K562 (cell line): ENCODE measurements at places on chromosomes 3 and 15.

GRCh38 chr3:118760585-118761290, 273.9 kb downstream of the IGSF11 start:
- no peak for DNase-seq

GRCh38 chr15:51274956-51275355, 63.4 kb downstream of the CYP19A1 start:
- DNase-seq, result no peak

GRCh38 chr3:115279939-115280338, 132.9 kb upstream of the ZBTB20 start:
- no peak for DNase-seq

- DNase-seq, result no peak
Measured at GRCh38 chr15:32723171-32723948, 5.6 kb downstream of the GREM1 start.

DNA sequence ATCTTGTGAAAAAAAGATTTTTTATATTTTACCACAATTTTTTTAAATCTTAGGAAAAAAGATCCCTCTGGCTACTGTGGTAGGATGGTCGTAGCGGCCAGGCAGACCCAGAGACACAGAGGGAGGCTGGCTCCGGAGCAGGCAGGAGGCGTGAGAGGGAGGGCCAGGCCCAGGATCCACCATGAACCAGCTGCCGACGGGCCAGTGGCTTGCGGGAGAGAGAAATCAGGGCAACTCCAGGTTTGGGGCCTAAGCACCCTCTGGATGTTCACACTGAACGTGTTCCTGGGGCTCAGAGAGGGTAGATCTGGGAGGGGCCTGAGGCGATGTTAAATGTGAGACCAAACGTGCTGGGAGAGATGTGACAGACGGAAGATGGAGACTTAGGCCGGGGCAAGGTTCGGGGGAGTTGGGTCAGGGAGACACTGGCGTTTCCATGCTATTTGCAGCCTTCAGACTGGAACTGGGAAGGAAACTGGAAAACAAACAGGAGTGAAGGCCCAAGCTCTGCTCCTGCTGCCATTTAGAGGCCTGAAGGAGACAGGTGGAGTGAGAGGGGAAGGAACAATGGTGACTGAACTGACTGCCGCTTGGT, 1.6 kb upstream of the VILL start:
- no peak for DNase-seq

DNA sequence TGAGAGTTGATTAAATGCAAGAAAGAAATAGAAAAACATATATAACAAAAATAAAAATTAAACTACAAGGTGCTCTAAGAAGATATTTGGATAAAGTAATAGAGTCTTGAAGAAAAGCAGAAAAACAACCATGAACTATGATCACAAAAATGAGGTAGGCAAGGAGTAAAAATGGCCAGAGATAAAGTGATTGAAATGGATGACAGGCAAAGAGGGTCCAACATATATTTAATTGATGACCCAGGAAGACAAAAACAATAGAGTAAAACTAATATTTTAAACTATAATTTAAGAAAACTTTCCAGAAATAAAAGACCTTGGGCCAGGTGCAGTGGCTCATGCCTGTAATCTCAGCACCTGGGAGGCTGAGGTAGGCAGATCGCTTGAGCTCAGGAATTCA, 22.1 kb upstream of the WDR49 start:
- DNase-seq, result no peak

GRCh38 chr3:152374262-152374990, 105.7 kb downstream of the MBNL1 start:
- DNase-seq, result no peak

DNA sequence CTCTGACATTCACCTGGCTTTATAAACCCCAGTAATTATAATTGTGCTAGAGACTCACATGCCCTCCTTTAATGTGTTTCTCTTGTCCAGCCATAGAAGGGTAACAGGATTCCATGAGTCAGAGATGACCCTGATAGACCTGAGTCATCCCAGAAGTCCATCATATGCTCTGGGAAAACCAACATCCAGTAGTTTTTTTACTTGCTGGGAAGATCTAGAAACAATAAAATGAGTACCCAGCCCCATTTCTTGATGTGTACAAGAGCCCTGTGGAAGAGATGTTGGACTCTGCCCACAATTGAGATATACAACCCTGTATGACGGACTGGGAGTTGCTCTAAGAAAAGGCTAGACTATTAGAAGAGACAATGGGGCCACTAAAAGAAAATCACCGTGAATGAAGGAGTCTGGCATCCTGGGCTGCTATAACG, 22.4 kb upstream of the THUMPD3 start:
- DNase-seq, result no peak

DNA sequence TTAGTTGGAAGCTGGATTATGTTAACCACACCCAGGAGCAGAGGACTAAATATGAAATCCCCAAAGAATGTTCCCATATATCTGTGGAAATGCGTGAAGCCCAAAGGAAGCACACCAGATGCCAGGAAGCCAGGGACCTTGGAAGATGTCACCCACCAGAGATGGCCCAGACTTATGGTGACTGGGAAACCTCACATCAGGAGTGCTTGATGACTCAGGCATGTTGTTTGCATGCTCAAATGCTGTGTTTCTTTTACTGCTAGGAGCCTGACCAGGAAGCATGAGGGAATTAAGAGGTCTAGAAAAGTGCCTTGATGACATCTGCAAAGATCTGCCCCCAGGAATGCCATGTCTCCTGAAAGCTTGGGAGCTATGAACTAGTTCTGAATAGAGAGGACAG, 109.0 kb upstream of the SLC2A2 start:
- no peak for DNase-seq

GRCh38 chr3:44654039-44654438, 5.5 kb downstream of the ZNF35 start:
- no peak for DNase-seq
